ENCODE measurements at places on chromosomes 2 and 18.

DNA sequence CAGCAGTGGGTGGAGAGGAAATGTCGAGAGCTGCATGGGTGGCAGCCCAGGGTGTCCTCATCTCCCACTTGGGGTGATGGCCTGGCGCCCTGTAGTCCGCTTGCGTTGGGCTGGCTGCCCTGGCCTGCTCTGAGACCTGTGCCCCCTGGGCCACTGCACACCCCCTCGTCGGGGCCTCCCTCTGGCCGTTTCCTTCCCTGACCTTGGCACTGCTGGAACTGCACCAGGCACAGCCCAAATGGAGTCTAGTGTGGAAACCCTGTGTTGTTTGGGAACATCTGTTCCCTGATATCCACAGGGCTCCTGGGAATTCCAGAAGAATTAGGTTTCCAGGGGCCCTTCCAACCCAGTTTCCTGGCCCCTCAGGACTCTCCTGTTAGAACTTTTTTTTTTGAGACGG lies 13.9 kb downstream of the EFHD1 start:
- no peak for DNase-seq

- peak; percentile 27 for DNase-seq
These were observed 63.8 kb upstream of the ZC3H15 start for GRCh38 chr2:186422226-186422625.

GRCh38 chr2:36915627-36916026 lies 50.7 kb downstream of the STRN start:
- no peak for DNase-seq

DNA sequence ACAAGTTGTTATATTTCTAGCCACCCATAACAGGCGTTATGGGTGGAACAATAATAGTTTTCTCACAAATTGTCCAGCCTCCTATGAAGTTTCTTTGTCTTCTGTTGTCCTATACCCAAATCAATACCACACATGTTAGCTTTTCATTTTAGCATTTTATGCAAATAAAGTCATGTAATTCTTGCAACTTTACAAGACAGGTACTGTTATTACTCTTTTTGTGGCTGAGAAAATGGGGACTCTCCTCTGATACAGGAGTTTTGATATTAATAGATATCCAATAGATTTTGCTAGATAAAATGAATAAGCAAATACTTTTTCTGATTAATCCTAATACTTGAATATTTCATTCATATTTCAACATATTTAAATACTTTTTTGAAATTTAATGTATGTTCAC lies 151.0 kb downstream of the PMAIP1 start:
- no peak for DNase-seq

DNA sequence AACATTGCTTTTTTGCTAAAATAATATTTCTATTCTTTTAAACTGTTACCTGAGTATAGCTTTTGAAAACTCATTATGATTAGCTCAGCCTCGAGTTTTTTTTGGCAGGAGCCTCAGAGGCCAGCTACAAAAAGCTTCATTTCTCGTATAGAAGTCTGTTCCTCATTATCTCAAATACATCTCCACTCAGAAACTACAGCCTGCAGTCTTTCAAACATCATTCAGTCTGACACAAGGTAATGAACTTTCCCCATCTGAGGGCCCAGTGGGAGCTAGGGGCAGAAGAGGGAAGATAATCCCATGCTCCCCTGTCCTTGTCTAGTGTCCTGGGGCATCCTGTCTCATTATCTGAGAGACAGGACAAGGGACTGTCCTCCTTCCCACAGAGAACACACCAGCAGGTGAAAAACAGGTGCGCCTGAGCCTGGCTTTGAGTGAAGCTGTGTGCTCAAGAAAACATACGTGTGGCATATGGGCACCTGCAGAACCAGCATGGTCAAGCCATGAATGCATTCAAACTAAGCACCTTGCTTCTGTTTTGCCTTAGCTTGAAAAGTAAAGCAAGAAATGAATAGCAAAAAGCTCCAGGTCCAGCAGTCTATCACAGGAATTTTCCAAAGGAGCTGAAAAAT lies 247.5 kb downstream of the MREG start:
- no peak for DNase-seq

- no peak for DNase-seq
These were observed 6.7 kb downstream of the ZNF521 start for GRCh38 chr18:25345081-25345866.

GRCh38 chr18:76441668-76442412 lies 53.2 kb downstream of the ZNF516 start:
- no peak for DNase-seq

GRCh38 chr2:74778381-74779264 lies 55.3 kb upstream of the HK2 start:
- no peak for DNase-seq

GRCh38 chr2:62102402-62102920 lies 93.5 kb upstream of the B3GNT2 start:
- DNase-seq: no peak

- DNase-seq: no peak
These were observed 17.3 kb downstream of the HPCAL1 start for GRCh38 chr2:10319892-10320574.

- no peak for DNase-seq
These were observed 31.5 kb upstream of the TANC1 start for GRCh38 chr2:158936978-158937377.

GRCh38 chr2:203809084-203809521 lies 58.5 kb upstream of the CTLA4 start:
- no peak for DNase-seq

DNA sequence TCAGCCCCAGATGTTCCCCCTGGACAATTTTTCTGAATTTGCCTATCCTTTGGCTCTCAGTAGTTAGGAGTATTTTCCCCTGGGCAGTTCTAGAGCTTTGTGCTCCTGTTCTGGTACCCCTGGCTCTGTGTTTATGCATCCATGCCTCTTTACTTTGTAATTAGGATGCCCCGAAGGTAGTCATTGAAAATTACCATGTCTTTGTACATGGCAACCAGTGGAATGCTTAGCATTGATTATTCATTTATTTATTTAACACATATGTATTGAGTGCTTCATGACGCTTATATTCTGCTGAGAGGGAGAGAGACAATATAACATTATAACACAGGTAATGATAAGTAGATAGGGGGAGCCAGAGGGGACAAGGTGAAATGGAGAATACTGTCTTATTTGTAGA lies 346.5 kb downstream of the PARD3B start:
- DNase-seq: no peak

DNA sequence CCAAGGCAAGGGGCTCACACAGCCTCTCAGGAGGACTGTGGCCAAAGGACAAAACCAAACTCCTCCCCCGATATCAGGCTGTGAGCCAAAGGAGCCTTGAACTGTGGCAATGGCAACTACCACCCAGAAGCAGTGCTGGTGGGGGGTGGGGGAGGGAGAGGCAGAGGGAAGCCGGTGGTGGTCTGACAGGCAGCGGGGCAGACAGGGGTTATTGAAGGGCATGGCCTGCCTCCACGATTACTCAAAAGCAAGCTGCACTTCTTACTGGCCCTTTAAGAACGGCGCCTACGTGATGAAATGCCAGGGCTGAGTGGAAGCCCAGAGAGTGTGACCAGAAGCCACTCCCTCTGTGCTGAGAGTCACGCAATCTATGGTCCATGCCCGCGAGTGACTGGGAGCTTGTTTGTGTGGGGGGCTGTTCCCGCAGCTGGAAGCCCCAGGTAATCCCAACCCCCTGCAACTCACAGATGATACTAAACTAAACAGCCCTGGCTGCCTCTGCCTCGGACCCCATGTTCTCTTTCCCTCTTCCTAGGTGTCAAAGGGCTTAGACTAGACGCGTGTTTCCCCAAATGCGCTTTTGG lies 128.2 kb upstream of the CXCR4 start:
- peak; percentile 41 for DNase-seq

DNA sequence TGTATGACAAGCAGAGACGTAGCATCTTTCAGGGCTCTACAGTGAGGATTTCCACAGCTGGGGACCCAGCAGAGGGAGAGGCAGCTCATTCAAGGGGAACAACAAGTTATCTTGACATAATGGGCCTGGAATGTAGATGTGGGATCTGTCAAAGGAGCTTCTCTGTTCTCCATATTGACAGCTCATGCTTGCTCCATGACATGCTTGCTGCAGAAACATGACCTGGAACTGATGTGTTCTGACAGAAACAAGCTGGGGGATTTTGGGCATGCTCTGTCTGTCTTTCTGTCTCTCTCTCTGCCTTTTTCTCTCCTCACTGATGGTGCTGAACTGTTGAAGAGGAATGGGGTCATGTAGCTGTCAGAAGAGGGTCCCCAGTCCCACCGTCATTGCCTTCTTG lies 79.6 kb downstream of the MMADHC start:
- no peak for DNase-seq

DNA sequence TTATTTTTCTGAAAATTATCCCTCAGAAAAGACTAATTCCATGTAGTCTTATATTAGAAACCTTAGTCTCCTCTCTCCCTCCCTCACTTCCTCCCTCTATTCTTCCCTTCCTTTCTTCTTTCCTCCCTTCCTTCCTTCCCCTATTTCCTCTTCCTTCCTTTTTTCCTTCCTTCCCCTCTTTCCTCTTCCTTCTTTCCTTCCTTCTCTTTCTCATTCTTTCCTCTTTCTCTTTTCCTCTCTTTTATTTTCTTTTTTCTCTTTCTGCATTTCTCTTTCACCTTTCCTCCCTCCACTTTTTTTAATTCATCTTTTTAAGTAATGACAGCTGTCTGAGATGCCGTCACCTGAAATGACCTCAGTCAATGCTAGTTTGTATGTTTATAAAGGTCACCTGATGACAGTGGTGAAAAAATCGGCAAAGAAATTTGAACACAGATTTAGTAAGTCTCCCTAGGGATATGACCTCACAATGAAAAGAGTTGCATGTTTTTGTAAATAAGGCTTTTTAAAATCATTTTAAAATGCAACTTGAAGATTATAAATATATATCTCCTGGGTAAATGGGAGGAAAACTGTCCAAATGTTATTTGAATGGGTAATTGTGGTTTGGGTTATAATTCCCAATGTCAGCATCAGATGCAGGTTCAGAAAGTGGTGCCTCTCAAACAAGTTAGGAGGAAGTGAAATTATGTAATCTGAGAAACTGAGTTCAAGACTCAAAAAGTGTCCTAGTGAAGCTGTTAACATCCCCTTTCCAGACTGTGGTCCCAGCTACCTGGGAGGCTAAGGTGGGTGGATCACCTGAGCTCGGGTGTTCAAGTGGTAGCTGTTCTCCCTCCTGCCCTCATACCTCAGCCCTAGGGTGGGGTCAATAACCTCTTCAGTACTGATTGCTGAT lies 90.3 kb upstream of the ST3GAL5 start:
- no peak for DNase-seq

DNA sequence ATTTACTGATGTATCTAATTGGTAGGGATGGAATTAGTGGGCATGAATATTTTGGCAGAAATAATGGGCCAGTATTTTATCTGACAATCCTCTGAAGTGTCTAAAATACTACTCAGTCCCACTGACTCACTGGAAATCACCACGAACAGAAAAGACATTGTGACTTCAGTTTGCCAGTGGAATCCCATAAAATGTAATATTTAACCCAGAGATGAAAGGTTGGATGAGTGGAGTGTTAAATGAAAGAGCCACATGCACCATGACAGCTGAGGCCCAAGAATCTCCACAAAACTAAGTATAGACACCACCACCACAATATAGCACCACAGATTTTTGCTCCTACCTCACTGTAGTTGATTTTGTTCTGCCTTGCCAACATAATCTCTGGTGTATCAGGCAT lies 103.9 kb downstream of the NEB start:
- no peak for DNase-seq

- no peak for DNase-seq
These were observed 95.3 kb upstream of the ASB18 start for GRCh38 chr2:236359426-236360045.

- no peak for DNase-seq
These were observed 9.0 kb downstream of the CUL3 start for GRCh38 chr2:224576088-224576715.

GRCh38 chr2:196939371-196939770 lies 12.9 kb upstream of the PGAP1 start:
- no peak for DNase-seq

GRCh38 chr2:66534461-66534860 lies 99.5 kb downstream of the MEIS1 start:
- DNase-seq: no peak

- DNase-seq: no peak
These were observed 42.0 kb downstream of the RDH14 start for GRCh38 chr2:18518116-18519111.

GRCh38 chr2:68762100-68762499 lies 27.5 kb downstream of the ARHGAP25 start:
- no peak for DNase-seq

DNA sequence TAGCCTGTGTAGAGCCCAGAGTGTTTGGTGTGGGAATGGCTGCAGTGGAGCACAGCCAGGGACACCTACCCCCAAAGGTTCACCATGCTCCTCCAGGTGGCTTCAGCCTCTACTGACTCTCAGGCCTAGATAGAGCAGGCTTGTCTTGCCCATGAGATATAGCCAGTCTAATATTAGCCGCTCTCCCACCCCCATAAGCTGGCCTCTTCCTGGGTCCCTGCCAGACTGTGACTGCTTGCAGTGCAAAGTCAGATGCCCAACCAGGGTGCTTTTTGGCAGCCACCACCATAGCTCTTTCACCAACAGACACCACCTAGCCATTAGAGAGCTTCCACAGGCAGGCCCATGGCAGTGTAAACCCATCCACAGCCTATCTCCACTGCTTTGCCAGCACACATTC lies 405.3 kb downstream of the MBD2 start:
- DNase-seq: peak; percentile 52

DNA sequence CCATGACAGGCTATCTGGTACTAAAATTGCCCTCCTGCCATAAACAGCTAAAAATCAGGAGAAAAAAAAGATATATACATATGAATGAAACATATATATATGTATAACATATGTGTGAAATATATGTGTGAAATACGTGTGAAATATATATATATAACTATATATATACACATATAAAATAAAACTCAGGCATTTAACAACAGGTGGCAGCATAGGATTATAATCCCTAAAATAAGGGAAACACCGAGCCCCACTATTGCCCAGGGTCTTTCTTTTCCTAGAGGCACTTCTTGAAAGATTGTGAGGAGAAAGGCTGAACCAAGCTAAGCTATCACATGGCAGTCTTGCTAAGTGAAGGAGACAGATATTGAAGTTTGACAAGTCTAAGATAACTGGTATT lies 65.9 kb upstream of the CYTIP start:
- no peak for DNase-seq

GRCh38 chr2:134669731-134670669 lies 48.8 kb downstream of the TMEM163 start:
- DNase-seq: no peak

GRCh38 chr18:78245451-78245850 lies 734.2 kb upstream of the SALL3 start:
- no peak for DNase-seq

- no peak for DNase-seq
These were observed 13.3 kb downstream of the COL4A3 start for GRCh38 chr2:227177592-227178336.

DNA sequence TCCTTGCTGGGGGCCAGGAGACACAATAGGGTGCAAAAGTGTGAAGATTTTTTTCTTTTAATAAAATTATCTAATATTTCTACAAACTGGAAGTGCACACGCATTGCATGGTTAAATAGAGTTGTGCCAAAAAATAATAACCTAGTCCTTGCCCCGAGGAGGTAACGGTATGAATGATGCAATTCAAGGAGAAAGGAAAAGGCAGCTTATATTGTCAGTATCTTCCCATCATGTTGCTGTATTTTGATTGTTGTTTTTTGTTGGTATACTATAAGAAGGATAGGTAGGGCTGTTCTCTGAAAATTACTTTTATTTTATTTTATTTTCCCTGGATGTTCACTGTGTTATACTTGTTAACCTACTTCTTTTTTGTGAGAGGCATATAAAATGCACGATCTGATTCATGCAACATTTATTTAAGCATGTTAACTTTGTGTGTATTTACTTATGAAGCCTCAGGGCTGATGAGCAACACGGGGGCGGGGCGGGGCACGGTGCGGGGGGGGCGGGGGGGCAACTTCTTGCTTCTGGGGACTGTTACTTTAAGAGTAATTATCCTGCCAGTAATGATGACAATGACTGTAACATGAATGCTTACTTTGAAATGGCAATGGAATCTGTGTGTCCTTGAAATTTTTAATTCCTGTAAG lies 118.6 kb downstream of the AQP4 start:
- no peak for DNase-seq
